Muscle of leg (tissue), 16 donors: ENCODE measurements at places on chromosomes 12 and 14. TPM values are rescaled to one million over a fixed set of nuclear protein-coding genes. Genes with fewer than 3 reads are reported as not detected.

TAS2R19 gene
- polyA plus RNA-seq, result 0.75 TPM

- H3K27me3 ChIP-seq, result peaks cover 52% of the 10 kb centered on the region
- H3K36me3 ChIP-seq, result no peaks in the 10 kb centered on the region
- no peak overlapping the region for H3K4me3 ChIP-seq
- H3K27ac ChIP-seq, result no peak overlapping the region
- peaks cover 26% of the 10 kb centered on the region for H3K4me1 ChIP-seq
These were observed 2.0 kb upstream of the TRIM9 start for GRCh38 chr14:51096870-51097269.

DNA sequence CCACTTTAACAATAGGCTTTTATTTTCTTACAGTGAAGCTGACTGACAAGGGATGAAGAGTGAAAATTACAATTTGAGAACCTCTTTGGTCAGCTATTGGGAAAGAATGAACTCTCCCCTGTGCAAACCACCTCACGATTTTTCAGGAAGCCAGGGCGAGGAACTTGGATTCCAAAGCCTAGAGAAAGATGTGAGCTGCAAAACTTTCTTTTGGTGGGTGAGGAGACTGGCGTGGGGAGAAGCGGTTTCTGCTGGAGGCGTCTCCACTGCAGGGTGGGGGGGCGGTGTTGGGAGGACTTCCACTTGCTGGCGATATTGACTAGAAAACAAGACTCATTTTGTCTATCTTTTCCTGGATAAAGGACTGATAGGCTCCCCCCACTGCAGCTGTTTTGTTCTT, 59.3 kb upstream of the VRK1 start:
- no peak overlapping the region for H3K4me3 ChIP-seq
- H3K4me1 ChIP-seq, result peaks cover 4% of the 10 kb centered on the region
- H3K27me3 ChIP-seq, result peaks cover 66% of the 10 kb centered on the region
- H3K36me3 ChIP-seq, result no peaks in the 10 kb centered on the region

PYGL gene
- 17.7 TPM for polyA plus RNA-seq

DNA sequence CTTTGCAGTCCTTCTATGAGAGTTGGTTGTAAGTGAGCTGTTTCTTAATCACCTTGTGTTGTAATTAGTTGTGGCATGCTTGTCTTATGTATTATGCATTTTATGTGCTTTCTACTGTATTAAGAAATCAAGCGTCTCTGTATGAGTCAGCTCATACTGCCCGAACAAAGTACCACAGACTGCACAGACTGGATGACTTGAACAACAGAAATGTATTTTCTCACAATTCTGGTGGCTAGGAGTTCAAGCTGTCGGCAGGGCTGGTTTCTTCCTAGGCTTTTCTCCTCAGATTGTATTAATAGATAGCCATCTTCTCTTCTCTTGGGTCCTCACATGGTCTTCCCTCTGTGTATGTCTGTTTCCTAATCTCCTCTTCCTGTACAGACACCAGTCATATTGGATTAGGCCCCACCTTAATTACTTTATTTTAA, 77.7 kb downstream of the FLRT2 start:
- no peak for DNase-seq
- no peaks in the 10 kb centered on the region for H3K4me1 ChIP-seq
- H3K4me3 ChIP-seq, result no peak overlapping the region
- peaks cover 11% of the 10 kb centered on the region for H3K36me3 ChIP-seq
- no peak overlapping the region for H3K27ac ChIP-seq

BATF gene
- polyA plus RNA-seq, result 0.34 TPM

SERPINA3 gene
- not detected for polyA plus RNA-seq

CHPT1 gene
- 24.8 TPM for polyA plus RNA-seq

CPNE6 gene
- not detected for polyA plus RNA-seq

- no peak overlapping the region for H3K27ac ChIP-seq
- no peaks in the 10 kb centered on the region for H3K36me3 ChIP-seq
- H3K27me3 ChIP-seq, result no peaks in the 10 kb centered on the region
- H3K4me3 ChIP-seq, result no peak overlapping the region
These were observed 40.4 kb upstream of the GZMB start for GRCh38 chr14:24674204-24674970.

RBP5 gene
- 3.0 TPM for polyA plus RNA-seq

DNA sequence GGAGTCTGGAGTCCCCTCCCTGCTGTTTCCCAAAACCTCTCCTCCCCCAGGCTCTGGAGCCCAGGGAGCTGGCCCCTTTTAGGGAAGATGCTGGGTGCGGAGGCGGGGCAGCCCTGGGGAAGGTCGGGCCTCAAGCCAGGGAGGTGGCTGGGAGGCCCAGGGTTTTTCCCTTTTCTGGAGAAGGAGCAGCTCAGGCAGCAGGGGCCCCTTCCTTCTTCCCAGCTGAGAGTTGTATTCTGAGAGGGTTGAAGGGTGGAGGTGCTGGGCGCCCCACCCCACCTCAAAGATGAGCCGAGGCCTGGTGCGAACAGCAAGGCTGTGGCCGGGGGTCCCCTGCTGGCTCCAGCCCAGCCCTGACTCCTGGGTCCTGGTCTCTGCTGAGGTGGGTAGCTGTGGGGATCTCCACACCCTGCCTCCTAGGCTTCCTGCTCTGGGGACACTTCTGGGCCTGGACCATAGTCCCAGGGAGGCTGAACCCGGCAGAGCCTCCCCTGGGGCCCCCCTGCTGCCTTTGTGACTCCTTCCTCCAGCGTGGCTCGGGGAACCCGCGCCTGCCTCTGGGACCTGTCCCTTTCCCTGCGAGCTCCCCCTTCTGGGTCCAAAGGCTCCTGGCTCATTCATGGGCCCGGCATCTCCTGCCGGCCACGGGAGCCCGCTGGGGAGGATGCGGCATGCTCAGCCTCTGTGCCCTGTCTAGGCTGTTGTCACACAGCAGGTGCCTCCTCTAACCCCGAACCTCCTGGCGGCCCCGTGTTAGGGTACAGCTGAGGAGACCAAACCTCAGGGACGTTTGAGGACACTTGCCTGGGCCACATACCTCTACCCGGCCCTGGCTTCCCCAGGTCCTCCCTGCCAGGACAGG, 4.4 kb downstream of the TRMT61A start:
- H3K4me3 ChIP-seq, result no peak overlapping the region
- peaks cover 41% of the 10 kb centered on the region for H3K4me1 ChIP-seq
- DNase-seq, result no peak
- H3K27ac ChIP-seq, result no peak overlapping the region
